NCI-H2081 treated with DMSO at 0.1 percent for 48 hours (cell line): ENCODE measurements at places on chromosomes 5 and 9.

- no peak for DNase-seq
These were observed 19.4 kb upstream of the FCN1 start for GRCh38 chr9:134937164-134937555.

GRCh38 chr5:5271786-5272321, 131.7 kb downstream of the ADAMTS16 start:
- no peak for DNase-seq

- DNase-seq: no peak
These were observed 114.8 kb upstream of the ANKH start for GRCh38 chr5:14986413-14986812.

DNA sequence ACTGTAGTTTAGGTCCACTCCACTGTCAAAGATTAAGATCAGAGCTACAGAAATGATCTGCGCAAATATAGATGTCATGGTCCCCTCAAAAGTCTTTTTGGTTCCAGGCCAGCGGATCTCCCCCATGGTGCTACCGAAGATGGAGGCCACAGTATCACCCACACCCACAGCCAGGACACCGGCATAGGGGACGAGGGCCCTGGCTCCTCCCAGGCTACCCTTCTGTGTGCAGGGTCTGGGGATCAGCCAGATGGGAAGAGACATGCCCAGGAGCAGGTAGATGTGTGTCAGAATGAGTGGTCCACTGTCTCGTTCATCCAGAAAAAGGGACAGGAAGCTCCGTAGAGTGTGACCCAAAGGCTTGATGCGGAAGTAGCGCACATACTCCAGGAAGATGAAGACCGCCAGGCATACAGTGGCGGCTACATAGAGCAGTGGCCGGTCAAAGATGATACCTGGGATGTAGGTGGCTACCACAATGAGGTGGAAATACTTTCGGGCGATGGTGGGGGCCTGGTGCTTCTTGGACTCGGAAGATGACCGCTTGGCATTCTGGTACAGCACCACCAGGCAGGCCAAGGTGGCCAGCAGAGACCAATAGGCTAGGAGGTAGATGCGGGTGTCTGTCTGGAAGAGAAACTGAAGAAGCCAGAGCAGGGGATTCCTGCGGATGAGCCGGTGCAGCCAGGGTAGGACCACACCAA, 1.5 kb downstream of the DOLK start:
- DNase-seq: no peak

DNA sequence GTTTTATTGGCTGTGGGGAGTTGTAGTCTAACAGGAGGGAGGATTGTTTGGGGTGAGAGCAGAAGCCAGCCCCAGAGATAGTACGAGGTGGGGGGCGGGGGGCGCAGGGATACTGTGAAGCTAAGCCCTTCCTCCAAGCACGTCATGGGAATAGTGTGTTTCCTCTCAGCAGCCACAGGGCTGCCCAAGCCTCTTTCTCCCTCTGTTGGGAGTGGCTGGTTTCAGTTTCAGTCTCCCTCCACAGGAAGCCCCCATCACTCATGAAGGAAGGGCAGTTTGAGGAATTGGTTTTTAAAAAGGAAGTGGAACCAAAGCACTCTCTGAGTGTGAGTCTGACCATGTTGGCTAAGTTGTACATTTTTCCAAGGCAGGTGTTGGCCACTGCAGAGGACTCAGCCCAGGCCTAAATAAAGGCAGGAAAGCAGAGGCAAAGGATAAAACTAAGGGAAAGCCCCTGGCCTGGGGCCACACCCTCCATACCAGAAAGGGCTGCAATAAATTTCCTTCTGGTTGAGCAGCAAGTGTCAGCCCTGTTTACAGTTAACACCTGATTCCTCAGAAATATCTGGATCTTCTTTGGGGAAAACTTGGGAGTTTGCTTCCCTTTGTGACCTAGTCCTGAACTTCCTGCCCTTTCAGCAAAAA, 3.2 kb downstream of the RAB24 start:
- no peak for DNase-seq

DNA sequence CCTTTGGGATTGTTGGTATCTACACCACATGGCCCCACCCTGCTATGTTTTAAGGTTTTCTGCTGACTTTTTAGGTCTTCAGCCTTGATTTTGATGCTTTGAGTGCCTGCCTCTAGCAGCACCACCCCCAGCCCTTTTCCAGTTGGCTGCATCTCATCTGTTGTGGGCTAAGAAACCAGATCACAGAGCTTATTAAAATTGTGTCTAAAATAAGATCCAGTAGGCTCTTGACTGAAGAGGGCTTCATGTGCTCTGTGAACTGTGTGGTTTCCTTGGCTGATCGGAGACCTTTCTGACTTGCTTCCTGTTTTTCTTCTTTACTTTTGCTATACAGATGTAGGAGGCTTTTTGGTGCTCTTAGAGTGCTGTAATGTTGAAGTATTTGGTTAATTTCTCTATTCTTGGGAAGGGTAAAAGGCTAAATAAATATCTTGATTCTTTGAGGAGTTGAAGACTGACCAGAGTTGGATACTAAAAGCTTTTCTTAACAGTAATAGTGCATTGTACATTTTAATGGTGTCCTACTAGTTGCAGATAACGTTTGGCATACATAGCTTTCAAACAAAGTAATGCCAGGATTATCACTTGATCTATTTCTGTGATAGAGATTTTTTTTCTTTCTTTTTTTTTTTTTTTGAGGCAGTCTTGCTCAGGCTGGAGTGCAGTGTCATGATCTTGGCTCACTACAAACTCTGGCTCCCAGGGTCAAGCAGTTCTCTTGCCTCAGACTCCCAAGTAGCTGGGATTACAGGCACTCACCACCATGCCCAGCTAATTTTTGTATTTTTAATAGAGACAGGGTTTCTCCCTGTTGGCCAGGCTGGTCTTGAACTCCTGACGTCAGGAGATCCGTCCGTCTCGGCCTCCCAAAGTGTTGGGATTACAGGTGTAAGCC, 4.5 kb downstream of the UBE2D2 start:
- DNase-seq: no peak

- DNase-seq: no peak
These were observed 118.6 kb downstream of the SPEF2 start for GRCh38 chr5:35736280-35736679.

GRCh38 chr9:128116104-128117083, 11.1 kb downstream of the PTGES2 start:
- no peak for DNase-seq

DNA sequence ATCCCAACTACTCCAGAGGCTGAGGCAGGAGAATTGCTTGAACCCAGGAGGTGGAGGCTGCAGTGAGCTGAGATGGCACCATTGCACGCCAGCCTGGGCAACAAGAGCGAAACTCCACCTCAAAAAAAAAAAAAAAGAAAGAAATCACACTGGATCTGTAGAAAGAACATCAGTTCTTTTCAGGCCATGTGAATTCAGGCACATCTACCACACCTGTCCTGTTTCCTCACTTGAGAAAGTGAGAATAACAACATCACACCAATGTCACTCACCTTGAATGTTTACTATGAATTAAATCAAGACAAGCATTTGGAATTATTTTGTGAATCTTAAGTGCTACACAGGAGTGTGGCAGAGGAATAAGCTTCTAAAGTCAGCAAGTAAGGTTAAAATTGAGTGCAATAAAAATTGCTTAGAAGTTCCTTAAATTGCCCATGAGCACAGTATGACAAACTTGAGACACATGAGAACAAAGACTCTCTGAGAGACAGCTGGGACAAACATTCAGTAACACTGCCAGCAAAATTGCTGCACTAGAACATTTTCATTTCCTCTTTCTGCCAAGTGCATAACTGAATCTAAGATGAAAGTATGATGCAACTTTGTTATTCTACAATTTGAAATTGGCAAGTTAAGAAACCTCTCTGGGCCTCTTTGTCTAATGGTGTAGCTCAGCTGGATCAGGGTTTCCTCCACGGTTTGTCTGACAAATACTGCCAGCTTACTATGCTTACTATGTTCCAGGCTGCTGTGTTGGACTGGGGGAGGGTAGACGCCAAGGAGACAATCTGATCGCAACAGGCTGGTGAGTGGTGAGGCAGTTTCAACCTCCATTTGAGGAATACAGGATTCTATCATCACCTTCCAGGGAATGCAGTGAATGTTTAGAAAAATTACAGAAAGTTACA, 1.9 kb upstream of the RIC1 start:
- DNase-seq: no peak

DNA sequence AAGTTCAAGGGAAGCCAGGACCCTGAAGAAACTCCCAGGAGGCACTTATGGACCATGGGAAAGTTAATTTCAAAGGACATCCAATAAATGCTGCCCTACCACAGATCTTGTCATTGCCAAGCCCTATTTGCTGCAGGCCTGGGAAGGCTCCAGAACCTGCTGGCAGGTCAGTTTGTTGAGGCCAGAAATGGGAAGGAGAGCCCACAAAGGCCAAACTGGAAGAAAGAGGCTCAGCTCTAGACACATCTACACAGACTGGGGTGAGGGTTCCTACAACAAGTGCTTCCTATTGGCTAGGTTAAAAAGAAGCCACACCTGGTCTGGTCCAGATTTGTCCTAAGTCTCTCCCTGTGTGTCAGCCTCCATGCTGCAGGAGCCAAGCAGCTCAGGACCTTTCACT, 94.4 kb downstream of the SIL1 start:
- no peak for DNase-seq

GRCh38 chr5:171226096-171226754, 82.8 kb upstream of the TLX3 start:
- no peak for DNase-seq

- DNase-seq: no peak
These were observed 47.1 kb downstream of the ZNF622 start for GRCh38 chr5:16418471-16418922.

GRCh38 chr9:124217836-124218437, 39.8 kb upstream of the NEK6 start:
- no peak for DNase-seq

- DNase-seq: no peak
These were observed 12.1 kb downstream of the GALNT10 start for GRCh38 chr5:154202379-154203260.
